Right renal pelvis (tissue), 4 donors: ENCODE measurements at places on chromosomes 5 and 9.

GRCh38 chr9:106324591-106325280 is 538.2 kb upstream of the ZNF462 start:
- DNase-seq, result no peak

DNA sequence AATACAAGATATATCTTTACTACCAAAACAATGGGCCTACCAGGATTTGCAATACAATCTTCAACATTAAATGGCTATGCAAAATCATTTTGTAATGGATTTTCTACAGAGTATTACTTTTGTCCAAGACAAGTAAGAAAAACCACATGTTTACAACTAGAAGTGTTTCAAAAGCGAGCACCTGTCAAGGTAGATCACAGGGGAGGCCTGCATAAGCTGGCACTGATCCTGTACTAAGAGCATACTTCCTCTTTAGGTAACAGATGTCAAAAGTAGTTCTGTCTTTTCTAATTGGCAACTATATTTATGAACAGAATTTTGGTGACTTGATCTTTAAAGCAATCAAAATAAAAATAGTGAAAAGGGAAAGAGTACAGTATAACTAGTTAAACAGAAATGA is 249.0 kb downstream of the MLLT3 start:
- no peak for DNase-seq

DNA sequence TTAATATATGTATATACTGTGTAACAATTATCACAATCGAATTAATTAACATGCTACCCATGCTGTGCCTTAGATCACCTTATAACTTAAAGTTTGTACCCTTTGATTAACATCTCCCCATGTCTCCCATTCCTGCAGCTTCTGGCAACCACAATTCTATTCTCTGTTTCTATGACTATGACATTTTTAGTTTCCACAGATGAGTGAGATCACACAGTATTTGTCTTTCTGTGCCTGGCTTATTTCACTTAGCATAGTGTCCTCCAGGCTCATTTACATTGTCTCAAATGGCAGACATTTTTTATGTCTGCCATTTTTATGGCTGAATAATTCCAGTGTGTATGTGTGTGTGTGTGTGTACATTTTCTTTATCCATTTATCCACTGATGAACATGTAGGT is 146.1 kb upstream of the SLC28A3 start:
- DNase-seq, result no peak

DNA sequence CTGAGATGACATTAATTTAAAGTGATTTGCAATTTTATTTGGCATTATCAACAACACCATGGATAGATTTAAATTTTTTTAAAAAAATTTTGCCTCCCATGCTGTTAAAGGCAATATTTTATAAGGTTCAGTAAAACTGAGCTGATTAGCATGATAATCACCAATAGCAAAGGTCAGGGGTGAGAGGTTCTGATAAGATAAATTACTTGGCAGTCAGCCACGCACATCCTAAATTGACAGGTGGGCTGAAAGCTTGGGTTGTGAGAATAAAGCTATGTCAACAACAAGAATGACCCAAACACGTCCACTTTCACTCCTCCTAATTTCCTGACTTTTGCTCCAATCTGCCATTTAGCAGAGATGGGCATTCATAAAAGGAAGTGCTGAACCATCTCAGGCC is 127.1 kb downstream of the LHFPL2 start:
- DNase-seq, result no peak

DNA sequence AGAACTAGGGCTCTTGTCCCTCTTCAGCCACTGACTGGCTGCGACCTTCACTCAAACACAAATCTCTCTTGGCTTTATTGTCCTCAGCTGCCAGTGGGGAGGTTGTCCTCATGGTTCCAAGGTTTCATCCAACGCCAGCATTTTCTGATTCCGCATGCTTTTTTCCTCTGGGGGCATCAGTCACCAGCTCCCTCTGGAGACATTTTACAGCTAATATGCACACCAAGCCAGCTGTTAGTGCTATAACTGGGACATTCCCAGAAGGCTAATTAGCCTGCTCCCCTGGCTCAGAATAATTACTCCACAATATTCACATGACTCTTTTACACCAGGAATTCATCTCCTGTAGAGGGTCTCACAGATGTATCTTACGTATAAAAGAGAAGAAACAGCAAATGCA is 193.6 kb upstream of the ANKRD55 start:
- no peak for DNase-seq

DNA sequence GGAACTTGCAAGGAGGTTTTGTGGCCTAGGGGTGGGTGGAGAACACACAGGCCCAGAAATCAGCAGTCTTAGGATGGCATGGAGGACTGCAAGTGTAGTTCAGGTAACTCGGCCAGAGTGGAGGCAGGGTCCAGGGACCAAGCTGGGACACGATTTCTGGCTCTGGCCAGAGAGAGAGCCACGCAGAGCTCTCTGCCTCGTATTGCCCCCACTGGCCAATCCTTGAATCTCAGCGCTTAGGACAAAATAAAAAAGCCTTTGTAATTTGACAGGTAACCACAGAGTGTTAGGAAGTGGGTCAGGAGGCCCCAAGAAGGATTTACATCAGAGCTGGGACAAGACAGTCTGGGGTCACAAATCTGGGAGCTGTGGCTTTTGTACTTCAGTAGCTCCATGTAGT is 11.7 kb downstream of the MAP3K1 start:
- no peak for DNase-seq

GRCh38 chr5:115627295-115627865 is 1.5 kb upstream of the TMED7 start:
- DNase-seq, result no peak

DNA sequence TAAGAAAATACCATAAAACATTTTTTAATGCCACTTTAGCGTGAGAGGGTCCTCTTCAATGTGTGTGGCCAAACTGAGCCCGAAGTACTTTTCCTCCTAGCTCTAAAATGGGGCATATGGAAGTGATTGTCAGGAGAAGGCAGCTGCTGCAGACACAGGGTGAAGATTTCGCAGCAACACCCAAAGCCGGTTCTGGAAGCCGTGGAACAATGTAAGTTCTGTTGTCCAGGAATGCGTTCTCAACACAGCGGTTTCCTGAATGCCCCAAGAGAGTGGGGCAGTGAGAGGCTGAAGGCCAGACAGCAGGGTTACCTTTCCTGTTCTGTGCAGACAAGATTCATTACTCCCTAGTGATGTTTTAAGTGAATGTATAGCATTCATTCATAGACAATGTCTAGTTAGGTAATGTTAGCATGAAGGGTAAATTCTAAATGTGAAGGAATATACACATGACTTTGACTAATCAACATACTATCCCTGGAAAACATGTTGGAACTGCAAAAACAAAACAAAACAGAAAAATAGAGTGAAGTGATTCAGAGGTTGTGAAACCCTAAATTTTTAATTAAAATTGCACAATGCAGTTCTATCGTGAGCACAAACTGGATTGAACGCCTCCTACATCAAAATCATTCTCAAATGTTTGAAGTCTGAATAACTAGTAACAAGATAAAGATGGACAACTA is 197.0 kb upstream of the SEMA6A start:
- DNase-seq, result no peak

DNA sequence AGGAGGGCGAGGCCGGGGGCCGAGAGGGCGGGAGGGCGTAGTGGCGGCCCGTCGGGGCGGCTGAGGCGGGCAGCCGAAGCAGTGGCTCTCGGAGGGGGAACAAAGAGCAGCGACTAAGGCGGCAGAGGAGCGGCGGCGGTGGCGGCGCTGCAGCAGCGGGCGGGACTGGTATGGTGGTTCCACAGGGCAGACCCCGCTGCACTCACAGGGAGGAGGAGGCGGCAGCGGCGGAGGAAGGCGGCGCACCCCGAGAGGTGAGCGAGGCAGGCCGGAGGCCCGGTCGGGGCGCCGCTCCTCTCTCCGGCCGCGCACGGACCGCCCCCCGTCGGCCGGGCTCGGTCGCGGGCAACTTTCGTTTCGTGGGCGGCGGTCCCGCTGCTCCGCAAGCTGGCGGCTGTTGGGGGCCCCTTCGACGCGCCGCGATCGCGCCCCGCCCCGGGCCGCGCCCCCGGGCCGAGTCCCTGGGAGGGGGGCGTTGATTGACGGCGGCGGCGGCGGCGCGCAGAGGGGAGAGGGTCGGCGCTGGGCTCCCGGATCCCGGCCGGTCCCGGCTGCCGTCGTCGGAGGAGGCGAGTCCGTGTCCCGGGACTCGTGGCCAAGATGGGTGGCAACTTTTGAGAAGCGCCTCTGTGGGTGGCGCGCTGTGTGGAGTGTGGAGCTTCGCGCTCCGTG is 467 bp downstream of the CNOT6 start:
- DNase-seq, result peak; percentile 18

GRCh38 chr5:38341056-38341455 is 82.7 kb downstream of the EGFLAM start:
- no peak for DNase-seq

DNA sequence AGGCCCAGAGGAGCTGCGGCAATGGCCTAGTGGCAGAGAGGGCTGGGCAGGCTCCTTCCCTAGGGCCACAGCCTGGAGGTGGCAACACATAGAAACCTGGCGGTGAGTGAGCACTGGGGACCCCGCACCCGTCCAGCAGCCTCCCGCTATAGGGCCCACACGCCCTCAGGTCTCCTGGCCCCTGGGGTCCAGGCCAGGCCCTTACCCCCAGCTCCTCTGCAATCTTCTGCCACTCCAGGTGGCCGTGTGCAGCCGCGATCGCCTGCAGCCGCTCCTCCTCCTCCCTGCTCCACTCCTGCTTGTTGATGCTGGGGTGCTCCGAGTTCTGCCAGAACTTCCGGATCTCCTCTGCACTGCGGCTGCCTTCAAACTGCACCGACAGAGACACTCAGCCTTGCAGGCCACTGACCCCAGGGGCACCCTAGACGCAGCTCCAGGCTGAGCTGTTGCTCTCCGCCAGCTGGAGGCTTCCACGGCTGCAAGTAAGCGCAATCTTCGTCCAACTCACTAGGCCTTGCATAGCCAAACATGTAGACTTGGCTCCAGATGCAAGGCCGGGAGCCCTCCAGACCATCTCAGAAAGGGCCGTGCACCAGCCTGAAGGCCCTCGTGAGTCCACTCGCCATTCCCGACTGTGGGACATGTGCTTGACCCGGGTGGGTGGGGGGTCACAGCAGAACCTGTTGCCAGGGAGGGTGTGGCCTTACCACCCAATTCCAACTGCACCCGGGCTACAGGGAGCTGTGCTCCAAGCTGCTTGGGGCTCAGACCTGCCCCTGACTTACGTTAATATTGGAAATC is 8.0 kb downstream of the SNAPC4 start:
- no peak for DNase-seq

GRCh38 chr9:16625811-16626210 is 244.7 kb downstream of the BNC2 start:
- DNase-seq, result no peak

DNA sequence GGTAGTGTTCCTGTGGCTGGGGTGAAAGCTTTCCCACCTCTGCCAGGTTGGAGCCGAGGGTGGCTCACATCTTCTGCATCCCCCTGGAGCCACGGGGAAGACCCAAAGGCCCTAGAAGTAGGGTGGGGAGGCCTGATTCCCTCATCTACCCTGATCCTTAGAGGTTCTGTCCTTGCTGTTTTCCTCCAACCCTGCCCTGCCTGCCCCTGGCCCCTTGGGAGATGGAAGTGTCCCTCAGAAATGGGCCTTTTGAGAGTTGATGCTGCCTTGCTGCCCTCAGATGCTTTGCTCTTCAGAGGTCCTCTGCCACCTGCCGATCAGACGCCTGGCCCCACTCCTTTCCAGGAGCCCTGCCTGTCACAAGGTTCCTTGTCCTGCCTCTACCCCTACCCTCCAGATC is 6.3 kb downstream of the CCL19 start:
- no peak for DNase-seq

DNA sequence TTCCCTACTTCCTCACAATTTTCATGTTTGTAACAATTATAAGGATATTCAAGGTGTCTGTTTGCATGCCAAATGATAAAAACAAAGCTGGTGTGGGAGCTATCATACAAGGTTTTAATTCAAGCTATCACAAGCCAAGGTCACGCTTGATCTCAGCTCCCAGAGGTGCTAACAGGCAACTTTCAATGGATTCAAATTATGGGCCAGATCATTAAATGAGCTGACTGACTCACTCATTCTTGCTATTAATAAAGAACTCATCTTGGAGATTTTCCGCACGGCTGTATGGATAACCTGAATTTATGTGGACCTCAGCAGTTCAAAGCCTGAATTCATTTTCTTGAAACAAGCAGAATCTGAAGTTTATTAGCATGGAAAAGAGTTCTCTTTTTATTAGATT is 267.3 kb upstream of the CDH6 start:
- no peak for DNase-seq

GRCh38 chr9:33687779-33688178 is 107.6 kb upstream of the PRSS3 start:
- DNase-seq, result no peak

- no peak for DNase-seq
Observed at GRCh38 chr9:136640171-136641111, 22.3 kb upstream of the EGFL7 start.

DNA sequence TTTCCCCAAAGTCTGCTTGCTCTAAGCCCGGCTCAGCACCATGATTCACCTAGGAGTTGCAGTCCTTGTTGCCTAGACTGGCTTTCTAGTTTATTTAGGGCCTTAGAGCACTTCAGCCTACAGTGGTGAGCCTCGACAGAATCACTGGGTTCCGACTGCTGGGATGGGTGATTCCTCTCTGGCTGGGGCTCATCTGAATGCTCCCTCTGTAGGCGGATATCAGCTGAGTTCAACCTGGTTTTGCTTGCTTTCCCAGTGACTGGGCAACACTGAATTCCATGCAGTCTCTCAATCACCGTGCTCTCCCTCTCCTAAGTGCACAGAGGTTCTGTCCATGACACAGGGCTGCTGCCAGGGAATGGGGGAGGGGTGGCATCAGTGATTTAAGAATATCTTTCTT is 54.1 kb downstream of the OSMR start:
- DNase-seq, result no peak

GRCh38 chr9:96660692-96661248 is 5.7 kb upstream of the PRXL2C start:
- no peak for DNase-seq
